ENCODE measurements at places on chromosomes 3 and 15. TPM values are rescaled to one million over a fixed set of nuclear protein-coding genes. Genes with fewer than 3 reads are reported as not detected.
A peak's percentile ranks its signal among the peaks of the same experiment; 100 is the strongest.

DNA sequence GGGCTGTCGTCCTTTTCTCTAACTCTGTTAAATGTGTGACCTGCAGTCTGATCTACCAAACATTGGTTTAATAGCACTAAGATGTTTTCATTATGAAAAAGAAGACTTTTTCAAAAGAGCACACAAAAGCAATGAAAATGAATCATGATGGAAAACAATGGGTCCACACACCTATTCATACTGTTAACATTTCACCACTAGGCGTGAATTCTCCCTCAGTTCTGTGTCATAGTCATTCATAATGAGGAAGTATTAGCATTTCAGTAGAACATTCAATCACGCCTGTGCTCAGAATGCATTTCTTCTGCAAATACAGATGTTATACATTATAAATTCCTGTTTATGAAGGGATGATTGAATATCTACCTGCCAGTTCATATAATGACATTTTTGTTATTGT, 35.9 kb downstream of the EIF4E3 start:
- H3K27ac ChIP-seq: peak overlapping the region; percentile 54
- H3K4me3 ChIP-seq: no peak overlapping the region
- peak; percentile 63 for ATAC-seq
- H3K36me3 ChIP-seq: peaks cover 90% of the 10 kb centered on the region

DNA sequence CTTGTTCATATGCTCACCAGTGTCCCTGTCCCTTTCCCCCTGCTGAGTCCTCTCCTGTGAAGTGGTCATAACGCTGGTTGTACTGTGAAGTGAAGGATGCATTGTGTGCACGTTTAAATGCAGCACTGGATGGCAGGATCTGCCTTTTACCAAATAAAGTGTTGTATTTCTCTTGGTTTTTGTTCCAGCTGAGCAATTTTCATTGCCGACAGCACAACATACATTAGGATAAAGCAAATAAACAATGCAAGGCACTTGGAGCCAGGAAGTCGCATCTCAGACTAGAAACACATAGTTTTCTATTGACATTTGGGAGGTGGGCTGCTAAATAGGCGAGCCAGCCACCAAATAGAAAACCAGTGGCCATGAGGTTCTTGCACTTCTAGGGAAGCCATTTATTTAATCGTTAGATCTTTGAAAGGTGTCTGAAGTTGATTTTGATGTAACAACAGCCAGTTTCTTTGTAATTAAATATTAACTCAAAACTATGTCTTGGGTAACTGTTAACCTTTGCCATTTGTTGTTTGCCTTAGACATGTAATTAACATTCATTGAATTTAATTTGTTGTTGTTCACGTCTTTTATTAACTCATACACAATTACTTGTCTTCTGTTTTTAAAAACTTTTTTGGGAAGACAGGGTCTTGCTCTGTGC, 185.3 kb downstream of the FNDC3B start:
- no peaks in the 10 kb centered on the region for H3K27me3 ChIP-seq
- H3K27ac ChIP-seq: no peak overlapping the region
- H3K4me3 ChIP-seq: no peak overlapping the region
- peaks cover 5% of the 10 kb centered on the region for H3K4me1 ChIP-seq
- ATAC-seq: no peak

- no peaks in the 10 kb centered on the region for H3K36me3 ChIP-seq
- H3K27ac ChIP-seq: no peak overlapping the region
- H3K4me1 ChIP-seq: no peaks in the 10 kb centered on the region
- H3K27me3 ChIP-seq: no peaks in the 10 kb centered on the region
- no peak overlapping the region for H3K4me3 ChIP-seq
Measured at GRCh38 chr3:195587824-195588223, 4.1 kb upstream of the APOD start.

DNA sequence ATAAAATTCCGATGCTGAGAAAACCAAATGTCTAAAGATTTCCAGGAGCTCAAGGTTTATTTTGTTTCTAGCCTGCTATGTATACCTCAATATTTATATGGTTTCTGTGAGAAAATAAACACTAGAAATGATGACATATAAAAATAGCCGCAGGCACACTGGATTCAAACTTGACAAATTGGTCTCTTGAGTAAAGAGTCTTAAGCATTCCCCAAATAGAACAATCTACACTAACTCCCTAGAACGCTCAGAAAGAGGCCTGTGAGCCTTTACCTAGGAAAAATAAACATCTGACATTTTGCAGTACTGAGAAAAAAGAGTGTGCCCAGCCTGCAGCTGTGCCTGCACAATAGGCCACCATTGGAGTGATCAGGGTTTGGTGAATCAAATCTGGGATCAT, 75.2 kb downstream of the NEK10 start:
- no peak overlapping the region for H3K4me3 ChIP-seq
- no peaks in the 10 kb centered on the region for H3K36me3 ChIP-seq
- no peaks in the 10 kb centered on the region for H3K27me3 ChIP-seq

- no peak for ATAC-seq
- no peaks in the 10 kb centered on the region for H3K4me1 ChIP-seq
- no peaks in the 10 kb centered on the region for H3K36me3 ChIP-seq
- H3K4me3 ChIP-seq: no peak overlapping the region
Measured at GRCh38 chr15:78210349-78210717, 24.0 kb downstream of the ACSBG1 start.

DNA sequence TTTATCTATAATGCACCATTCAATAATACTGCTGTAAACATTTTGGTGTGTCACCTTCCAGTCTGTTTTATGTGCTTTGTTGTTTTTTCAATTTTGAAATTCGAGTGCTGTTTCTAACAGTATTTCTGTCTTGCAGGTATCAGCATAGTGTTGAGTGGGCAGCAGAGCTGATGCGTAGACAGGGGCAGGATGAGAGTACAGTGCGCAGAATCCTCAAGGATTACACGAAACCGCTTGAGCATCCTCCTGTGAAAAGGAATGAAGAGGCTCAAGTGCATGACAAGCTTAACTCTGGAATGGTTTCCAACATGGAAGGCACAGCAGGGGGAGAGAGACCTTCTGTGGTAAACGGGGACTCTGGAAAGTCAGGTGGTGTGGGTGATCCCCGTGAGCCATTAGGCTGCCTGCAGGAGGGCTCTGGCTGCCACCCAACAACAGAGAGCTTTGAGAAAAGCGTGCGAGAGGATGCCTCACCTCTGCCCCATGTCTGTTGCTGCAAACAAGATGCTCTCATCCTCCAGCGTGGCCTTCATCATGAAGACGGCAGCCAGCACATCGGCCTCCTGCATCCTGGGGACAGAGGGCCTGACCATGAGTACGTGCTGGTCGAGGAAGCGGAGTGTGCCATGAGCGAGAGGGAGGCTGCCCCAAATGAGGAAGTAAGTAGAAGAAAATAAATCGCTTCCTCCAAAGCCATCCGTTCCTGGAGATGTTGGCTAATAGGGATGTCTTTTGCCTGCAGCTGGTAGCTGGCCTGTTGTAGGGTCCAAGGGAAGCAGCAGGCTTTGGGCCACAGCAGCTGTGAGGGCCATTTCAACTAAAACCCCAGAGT, 19.1 kb downstream of the TSEN2 start:
- no peak for ATAC-seq
- peaks cover 89% of the 10 kb centered on the region for H3K36me3 ChIP-seq
- H3K4me1 ChIP-seq: no peaks in the 10 kb centered on the region
- no peak overlapping the region for H3K4me3 ChIP-seq

DNA sequence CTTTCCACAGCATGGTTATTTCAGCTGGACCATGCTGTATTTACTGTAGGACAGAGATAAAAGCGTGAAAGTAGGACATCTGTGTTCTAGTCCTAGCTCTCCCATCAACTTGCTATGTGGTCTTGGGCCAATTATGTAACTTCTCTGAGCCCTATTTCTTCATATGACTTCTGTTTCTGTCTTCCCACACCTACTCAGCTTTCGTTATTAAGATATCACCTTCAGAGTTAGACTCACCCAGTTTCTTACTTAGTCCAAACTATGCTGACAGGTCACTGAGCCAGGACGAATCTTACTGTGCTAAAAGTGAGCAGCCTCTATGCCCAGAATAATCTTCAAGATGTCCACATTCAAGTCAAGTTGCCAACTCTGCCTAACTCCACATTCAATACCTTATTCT, 283.7 kb downstream of the IL5RA start:
- H3K36me3 ChIP-seq: no peaks in the 10 kb centered on the region
- no peak for ATAC-seq
- H3K27ac ChIP-seq: no peak overlapping the region

DNA sequence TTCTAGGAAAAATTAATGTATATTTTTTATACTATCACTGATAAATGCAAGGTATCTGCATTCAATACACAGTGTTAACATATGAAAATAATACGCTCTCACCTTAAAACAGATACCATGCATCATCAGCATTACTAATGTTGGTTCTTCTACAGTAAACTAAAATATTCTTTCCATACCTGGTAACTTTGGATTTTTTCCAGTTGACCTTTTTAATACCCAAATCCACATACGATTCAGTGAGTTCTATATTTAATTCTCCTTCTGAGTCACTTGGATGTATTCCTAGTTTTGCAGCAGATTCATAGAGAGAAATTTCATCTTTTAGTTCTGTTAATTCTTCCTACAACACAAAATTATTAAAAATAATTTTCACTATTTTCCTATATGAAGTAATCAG, 29.9 kb downstream of the CEP152 start:
- no peaks in the 10 kb centered on the region for H3K27me3 ChIP-seq
- no peak for ATAC-seq
- no peak overlapping the region for H3K4me3 ChIP-seq

DNA sequence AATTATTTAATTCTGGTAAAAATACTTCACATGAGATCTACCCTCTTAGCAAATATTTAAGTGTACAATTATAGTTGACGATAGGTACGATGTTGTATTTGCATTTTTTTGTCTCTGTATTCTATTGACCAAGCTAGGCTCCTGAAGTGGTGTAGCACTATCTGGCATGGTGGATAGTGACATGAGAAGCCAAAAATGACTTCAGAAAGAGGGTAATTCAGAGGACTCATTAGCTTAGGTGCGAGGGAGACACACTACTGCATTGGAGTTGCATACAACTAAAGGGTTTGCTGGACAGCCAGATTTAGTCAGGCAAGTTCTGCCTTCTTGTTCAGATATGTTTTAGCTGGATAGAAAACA, 50.6 kb downstream of the KBTBD8 start:
- ATAC-seq: no peak
- H3K27me3 ChIP-seq: peaks cover 4% of the 10 kb centered on the region
- H3K4me1 ChIP-seq: no peaks in the 10 kb centered on the region
- no peak overlapping the region for H3K27ac ChIP-seq
- no peak overlapping the region for H3K4me3 ChIP-seq

The ZBBX gene
- not detected for total RNA-seq

DNA sequence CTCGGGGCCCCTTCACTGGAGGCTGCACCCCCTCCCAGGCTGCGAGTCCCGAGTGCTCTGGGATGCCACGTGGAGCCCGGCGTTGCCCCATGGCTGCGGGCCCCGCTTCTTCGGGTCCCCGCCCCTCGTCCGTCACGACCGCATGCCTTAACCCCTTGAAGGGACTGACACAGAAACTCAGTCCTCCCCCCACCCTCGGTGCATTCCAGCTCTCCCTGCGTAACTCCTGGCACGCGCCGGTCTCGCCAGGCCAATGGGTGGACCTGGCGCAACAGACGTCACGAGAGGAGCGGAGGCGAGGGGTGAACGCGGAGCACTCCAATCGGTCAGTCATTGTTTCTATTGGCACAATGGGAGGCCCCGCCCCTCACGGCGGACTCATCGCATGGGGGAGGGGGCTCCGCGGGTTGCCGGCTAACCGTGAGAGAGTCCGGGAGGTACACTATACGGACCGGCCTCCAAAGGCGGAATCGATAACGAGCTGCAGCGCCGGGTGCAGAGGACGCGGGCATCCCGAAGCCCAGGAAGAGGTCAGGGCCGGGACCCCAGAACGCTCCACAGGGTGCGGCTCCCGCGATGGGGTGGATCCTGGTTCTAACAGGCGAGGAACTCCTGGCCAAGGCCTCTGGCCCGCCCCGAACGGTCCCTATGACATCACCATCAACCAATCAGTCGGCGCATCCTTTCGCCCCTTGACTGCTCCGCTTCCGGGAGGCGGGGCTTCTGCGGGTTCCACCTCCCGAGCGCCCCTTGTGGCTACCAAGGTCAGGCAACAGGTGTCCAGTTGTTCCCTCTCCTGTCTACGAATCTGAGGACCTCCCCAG, 1.0 kb upstream of the CELSR3 start:
- H3K4me3 ChIP-seq: peak overlapping the region; percentile 90
- peaks cover 31% of the 10 kb centered on the region for H3K36me3 ChIP-seq
- peak; percentile 91 for ATAC-seq
- peak overlapping the region; percentile 96 for H3K27ac ChIP-seq
- H3K4me1 ChIP-seq: peaks cover 18% of the 10 kb centered on the region

- no peak for ATAC-seq
- H3K4me1 ChIP-seq: no peaks in the 10 kb centered on the region
- no peaks in the 10 kb centered on the region for H3K27me3 ChIP-seq
- no peak overlapping the region for H3K27ac ChIP-seq
Measured at GRCh38 chr15:99986297-99987118, 253.3 kb upstream of the LYSMD4 start.

The ZNF774 gene
- 0.82 TPM for total RNA-seq

The GNAT1 gene
- total RNA-seq: not detected

DNA sequence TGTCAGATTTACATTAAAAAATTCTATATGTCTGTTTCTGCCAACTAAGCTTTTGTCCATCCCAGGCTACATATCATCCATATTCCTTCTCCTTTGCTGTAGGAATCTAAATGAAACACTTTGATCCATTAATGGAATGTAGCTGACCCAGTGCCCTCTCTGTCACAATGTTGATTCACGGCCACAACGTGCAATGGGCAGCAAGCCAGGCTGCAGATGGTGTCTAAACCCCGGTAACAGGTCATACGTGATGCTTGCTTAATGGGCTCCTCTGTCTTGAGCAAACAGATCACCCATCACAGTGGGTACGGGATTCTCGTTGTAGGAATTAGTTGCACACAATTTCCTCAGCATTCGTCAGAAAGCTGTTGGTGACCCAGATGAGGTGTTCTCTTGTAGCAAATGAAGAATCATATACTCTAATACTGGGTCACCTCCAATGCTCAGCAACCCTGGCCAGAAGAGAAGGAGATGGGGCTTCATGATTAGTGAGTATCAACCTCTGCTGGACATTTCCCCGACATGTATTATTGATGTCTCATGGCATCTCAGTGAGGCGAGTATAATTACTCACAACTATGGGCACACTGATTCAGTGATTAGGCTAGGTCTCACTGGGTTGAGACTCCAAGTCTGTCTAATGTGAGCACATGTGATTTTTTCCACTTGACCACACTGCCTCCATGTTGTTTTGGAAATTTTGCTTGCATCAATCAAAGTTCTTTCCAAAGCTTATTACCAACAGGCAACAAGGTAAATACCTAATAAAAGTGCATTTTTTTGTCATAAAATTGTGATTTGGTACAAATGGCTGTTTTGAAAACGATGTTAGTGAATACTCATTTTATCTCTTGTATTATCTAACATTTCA, 12.9 kb upstream of the DCBLD2 start:
- no peaks in the 10 kb centered on the region for H3K36me3 ChIP-seq
- H3K27ac ChIP-seq: no peak overlapping the region
- no peak for ATAC-seq
- no peaks in the 10 kb centered on the region for H3K4me1 ChIP-seq

GRCh38 chr3:31196881-31197364, 302.5 kb upstream of the GADL1 start:
- H3K4me1 ChIP-seq: peaks cover 6% of the 10 kb centered on the region
- no peak overlapping the region for H3K27ac ChIP-seq
- H3K4me3 ChIP-seq: no peak overlapping the region
- no peaks in the 10 kb centered on the region for H3K36me3 ChIP-seq
- H3K27me3 ChIP-seq: no peaks in the 10 kb centered on the region

- H3K36me3 ChIP-seq: peaks cover 67% of the 10 kb centered on the region
- H3K4me1 ChIP-seq: peaks cover 49% of the 10 kb centered on the region
- peak; percentile 45 for ATAC-seq
- H3K27ac ChIP-seq: peak overlapping the region; percentile 84
Measured at GRCh38 chr3:41222501-41222900, 23.2 kb downstream of the CTNNB1 start.

Data from activated T-helper 17 cell treated with anti-CD3 and anti-CD28 coated beads, Interleukin-2, amount 50 U/mL, for 72 hours (primary cell).